ENCODE measurements at places on chromosomes 1 and 21.

DNA sequence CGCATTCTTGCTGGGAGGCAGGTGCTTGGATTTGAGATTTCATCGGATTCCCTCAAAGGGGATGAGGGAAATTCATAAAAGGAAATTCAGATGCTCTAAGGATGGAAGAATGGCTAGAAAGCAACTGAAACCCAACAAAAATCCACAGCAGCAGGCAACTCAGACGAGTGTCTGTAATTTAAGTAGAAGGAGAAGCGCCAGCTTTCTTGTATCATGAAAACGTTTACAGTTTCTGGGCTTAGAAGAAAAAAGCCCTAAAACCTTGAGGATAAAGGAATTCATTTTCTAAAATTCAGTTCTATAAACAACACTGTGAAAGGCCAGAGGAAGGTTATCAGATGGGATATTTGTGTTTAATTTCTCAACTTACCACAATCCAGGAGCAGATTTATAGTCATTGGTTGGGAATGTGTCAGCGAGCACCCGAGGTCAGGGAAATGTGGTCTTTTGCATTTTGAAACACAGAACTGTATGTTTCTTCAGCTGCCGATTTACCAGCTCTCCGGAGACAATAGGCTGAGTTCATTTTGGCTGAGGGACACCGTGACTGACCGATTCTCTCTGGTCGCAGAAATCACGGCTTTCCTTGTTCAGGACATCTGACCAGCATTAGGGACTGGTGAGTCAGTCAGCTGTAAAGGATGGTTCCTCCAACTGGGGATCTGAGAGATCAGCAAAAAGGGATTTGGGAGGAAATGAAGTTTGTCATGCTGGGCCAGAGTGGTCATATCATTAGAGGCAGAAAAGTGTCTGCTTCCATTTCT, 111.6 kb upstream of the ERRFI1 start:
- DNase-seq, result no peak

GRCh38 chr21:25885405-25885804, 150.6 kb downstream of the GABPA start:
- DNase-seq, result no peak

DNA sequence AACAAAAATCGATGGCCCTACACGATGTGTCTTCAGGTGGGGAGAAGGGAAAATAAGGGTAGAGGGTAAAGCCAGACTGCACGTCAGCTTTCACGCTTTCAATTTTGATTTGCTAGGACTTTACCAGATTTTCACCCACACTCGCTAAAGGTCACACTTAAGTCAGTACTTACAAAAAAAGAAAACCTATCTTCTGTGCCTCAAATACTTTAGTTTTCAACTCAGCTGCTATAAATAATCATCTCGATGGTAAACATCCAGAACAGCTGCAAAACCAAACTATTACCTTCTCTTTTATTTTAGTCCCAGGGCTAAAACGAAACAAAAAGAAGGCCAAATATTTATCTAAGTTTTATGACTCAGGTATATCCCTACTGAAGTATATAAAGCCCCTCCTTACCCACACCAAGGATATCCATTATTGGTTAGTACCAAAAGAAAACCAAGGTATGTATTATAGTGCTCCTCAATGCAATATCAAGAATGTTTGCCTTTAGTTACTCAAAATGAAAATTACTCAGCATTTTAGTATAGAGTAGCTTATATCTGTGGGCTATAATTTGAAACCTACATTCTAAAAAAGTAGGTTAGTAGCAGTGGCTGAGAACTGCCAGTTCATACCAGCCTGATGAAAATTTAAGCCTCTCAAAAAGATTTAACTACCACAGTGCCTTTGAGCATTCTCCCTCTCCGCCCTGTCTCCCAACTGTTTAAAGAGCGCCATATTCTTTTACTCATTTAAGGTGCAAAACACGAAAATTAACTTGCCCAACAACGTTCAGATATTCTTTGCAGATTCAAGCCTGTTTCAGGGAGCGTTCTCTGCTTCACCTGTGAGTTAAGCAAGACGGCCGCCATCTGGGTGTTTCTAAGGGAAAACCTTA, 1.5 kb downstream of the CSDE1 start:
- DNase-seq, result no peak

DNA sequence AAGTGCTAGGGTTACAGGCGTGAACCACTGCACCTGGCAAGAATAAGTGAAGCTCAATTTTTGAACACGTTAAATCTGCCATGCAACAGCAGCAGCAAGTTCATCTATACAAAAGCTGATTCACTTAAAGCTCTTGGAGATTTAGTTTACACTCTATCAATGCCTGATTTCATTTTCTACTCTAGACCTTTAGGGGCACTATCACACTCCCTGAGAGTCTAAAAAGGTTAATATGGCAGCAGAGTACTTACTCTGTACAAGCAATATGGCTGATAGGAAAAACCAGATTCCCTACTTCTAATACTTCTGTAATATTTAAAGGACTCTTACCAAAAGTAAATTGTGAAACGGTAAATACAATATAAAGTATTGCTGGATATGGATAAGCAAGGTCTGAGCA, 4.8 kb downstream of the RBM34 start:
- DNase-seq, result no peak

DNA sequence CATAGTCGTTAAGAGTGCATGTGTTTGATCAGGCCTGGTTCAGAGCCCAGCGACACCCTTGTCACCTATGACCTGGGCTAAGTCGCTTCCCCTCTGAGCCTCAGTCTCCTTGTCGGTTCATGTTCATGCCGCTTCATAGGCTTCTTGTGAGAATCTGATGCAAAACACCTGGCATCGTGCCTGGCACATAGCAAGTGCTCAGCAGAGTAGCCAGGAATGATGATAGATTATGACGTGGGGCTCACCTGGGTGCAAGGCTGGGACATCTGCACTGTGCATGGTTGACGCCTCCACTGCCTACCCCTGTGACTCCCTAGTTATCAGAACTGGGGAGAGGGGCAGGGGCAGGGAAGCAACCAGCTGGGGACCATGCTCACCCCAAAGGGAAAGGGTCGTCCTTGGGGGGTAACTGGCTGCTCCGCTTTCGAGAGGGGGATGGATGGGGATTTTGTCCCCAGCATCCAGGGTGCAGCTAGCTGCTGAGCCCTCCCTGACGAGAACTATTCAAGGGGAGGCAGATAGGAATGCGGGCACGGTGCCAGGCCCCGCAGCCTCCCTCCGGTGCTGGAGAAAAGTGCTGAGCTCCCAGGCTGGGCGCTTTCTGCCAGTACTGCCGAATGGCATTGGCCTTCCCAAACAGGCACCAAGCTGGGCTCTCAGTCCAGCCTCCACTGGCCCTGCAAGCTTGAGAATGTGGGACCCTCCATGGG, 9.3 kb downstream of the EFHD2 start:
- no peak for DNase-seq

Measured in right forelimb (tissue), 1 donor.